ENCODE measurements at places on chromosomes 7 and 10.

- no peak for DNase-seq
Measured at GRCh38 chr7:45567713-45568112, 6.5 kb upstream of the ADCY1 start.

DNA sequence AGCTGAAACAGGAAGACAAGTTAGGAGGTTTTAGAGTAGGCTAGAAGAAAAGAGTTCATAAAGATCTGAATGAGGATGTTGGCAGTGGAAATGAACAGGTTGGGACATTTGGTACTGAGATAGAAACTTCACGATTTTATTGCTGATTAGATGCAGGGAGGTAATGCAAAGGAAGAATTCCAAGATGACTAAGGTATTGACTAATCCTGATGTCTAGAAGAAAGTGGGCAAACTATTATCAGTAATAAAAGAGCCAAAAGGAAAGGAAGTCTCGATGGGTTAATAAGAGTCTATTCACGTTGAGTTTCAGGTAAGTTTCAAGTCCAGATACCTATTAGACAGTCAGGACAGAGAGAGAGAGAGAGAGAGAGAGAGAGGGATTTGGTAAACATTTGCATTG lies 631.3 kb upstream of the LRRTM3 start:
- no peak for DNase-seq

GRCh38 chr7:151006590-151007300 lies 15.9 kb downstream of the NOS3 start:
- DNase-seq, result no peak

DNA sequence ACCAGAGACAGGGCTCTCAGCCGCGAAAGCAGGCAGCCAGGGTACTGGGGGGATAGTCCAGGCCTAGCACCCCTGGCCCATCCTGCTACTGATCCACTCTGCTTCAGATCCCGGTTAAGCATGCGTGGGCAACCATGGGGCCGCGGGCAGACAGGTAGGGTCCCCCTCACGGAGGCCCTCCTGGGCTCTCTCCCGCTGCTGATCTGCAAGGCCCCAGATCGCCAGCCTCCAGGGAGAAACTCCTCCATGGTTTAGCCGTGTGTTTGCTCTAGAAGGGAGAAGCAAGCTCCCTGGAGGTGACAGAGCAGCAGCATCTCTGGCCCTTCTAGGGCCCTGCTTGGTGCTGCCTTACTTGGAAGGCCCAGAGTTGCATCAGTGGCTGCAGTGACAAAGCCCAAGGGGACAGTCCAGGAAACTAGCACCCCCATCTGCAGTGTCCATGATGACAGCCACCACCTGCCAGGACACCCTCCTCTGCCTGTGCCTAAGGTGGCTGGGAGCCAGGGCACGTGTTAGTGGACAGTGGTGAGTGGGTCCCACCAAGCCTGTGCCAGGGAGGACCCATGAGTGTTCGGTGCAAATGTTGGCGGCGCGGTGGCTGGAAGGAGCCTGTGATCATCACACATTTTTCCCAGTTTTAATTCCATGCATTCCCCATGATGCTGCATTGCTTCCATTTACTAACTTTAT lies 29.2 kb downstream of the CALML5 start:
- DNase-seq, result no peak

DNA sequence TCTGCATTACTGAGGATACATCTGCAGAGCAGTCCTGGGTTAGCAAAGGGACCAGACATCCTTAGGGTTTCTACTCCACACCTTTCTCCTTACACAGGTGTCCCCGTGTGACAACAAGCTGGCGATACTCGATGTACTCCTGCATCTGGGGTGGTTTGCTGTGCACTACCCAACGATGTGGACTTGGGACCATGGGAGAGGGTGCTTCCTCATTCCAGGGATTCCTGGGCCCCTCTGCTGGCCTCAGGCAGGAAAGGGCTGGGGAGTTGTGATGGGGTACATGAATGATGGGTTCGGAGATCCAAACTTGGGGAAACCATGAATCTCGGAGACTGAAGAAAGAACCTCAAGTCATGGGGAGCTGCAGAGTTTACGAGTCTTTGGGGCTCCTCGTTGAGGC lies 179.6 kb upstream of the GALNT17 start:
- DNase-seq, result no peak
